Muscle of back (tissue), 13 donors: ENCODE measurements at places on chromosomes 3 and 15.

GRCh38 chr15:44296625-44297524 is 8.4 kb downstream of the GOLM2 start:
- DNase-seq = peak; percentile 25

DNA sequence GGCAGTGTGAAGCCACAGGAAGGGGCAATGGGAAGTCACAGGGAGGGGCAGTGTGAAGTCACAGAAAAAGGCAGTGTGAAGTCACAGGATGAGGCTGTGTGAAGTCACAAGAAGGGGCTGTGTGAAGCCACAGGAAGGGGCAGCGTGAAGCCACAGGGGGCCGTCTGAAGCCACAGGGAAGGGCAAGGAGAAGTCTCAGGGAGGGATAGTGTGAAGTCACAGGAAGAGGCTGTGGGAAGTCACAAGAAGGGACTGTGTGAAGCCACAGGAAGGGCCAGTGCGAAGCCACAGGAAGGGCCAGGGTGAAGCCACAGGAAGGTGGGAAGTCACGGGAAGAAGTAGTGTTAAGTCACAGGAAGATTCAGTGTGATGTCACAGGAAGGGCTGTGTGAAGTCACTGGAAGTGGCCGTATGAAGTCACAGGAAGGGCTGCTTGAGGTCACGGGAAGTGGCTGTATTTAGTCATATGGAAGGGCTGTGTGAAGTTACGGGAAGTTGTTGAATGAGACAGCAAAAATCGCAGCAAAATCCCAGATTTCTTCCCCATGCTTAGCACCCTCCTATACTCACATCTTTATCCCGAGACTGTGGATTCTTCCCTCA is 38.6 kb downstream of the GASK1A start:
- DNase-seq = no peak

DNA sequence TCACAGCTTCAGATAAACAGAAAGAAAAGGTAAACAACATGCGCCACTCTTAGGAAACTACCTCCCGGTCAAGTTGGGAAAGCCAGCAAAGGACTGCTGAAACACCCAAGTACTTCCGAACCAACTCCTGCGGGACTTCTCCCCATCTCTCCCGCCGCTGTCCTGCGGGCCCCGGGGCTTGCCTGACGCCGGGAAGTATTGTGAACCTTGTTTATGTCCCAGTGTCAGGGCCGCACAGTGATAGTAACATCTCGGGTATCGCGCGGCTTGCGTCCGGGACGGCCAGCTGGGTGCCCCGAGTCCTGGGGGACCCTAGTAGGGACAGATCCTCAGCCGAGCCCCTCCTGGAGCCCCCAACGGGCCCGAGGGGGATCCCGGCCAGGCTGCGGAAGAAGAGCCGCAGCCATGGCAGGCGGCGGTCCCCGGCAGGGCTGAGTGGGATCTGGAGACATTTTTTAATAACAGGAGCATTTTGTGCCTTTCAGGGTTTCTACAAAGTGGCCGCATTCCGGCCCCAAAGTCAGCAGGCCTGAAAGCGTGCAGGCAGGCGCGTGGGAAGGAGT is 756 bp downstream of the CLPX start:
- DNase-seq = peak; percentile 36

DNA sequence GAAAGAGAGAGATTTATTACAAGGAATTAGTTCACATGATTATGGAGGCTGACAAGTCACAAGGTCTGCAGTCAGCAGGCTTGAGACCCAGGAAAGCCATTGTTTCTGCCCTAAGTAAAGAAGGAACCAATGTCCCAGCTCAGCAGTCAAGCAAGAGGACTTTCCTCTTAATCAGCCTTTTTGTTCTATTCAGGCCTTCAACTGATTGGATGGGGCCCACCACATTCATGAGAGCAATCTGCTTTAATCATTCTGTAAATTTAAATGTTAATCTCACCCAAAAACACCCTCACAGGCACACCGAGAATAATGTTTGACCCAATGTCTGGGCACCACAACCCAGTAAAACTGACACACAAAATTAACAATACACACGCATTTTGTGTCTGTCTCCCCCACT is 64.3 kb downstream of the TRIM42 start:
- no peak for DNase-seq

GRCh38 chr15:35871282-35871681 is 325.3 kb upstream of the DPH6 start:
- no peak for DNase-seq

- no peak for DNase-seq
These were observed 29.9 kb upstream of the LDHAL6B start for GRCh38 chr15:59176653-59177316.

- no peak for DNase-seq
These were observed 31.3 kb upstream of the ST3GAL6 start for GRCh38 chr3:98731720-98732285.

- DNase-seq = no peak
These were observed 80.6 kb downstream of the MYLK start for GRCh38 chr3:123803521-123803920.

DNA sequence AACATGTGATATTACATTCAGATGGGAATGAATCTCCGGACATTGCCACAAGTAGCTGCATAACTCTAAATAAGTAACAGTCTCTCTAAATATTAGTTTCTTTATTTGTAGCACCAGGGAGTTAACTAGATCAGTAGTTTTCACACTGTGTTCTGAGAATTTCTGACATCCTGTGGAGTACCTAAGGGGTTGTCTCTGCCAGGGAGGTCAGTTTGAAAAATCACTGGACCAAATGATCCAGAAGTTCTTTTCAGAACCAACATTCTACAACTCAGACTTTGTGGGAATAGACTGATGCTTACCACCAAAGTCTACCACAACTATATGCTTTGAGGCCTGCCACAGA is 9.0 kb upstream of the ILDR1 start:
- no peak for DNase-seq

DNA sequence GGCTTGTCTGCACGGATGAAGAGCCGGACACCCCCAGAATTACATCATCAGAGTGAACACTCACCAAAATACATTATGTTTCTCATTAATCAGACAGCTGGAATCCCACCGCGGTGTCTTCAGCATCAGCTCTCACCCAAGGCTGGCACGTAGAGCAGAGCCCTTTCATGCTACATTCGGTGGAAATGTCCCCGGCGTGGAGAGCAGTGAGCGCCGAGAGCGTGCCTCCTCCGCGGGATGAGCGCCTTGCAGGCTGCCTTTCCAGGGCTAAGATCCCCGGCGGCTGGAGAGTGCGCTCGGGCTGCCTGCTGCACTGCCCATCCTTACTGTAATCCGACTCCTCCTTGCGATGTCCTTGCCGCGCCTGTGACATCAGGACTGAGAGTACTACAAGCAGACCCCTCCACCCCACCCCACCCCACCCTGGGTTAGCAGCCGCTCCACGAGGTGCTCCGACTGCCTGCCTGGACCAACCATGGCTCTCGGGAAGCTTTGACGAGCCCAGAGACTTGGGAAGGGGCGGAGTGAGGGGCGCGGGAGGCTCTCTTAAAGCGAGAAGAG is at the start of gene ZNF385D:
ZNF385D (minus strand) TSS at position 380 of the 561 bp plus-strand sequence; CDS start at position 86, 294 bp downstream.
- DNase-seq = peak; percentile 67

DNA sequence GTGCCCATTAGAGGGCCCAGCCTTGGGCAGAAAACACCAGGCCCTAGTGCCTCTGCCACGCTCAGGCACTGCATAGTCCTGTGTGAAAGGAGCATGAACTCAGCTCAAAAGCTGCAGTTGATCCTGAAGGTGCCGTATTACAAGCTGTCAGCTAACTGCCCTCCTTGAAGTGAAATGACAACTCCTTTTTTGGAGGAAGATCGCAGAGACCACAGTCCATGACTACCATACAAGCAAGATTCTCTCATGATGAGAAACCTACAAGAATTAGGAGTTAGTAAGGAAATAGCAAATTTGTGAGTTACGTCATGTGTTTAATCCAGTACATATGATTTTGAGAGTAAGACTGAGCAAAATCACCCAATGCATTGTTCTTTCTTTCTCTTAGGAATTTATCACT is 513.9 kb upstream of the NR2F2 start:
- DNase-seq = no peak

GRCh38 chr3:46378426-46378942 is 7.7 kb downstream of the CCR5 start:
- no peak for DNase-seq

- DNase-seq = no peak
These were observed 121.0 kb upstream of the PRR20G start for GRCh38 chr3:127408684-127409420.

DNA sequence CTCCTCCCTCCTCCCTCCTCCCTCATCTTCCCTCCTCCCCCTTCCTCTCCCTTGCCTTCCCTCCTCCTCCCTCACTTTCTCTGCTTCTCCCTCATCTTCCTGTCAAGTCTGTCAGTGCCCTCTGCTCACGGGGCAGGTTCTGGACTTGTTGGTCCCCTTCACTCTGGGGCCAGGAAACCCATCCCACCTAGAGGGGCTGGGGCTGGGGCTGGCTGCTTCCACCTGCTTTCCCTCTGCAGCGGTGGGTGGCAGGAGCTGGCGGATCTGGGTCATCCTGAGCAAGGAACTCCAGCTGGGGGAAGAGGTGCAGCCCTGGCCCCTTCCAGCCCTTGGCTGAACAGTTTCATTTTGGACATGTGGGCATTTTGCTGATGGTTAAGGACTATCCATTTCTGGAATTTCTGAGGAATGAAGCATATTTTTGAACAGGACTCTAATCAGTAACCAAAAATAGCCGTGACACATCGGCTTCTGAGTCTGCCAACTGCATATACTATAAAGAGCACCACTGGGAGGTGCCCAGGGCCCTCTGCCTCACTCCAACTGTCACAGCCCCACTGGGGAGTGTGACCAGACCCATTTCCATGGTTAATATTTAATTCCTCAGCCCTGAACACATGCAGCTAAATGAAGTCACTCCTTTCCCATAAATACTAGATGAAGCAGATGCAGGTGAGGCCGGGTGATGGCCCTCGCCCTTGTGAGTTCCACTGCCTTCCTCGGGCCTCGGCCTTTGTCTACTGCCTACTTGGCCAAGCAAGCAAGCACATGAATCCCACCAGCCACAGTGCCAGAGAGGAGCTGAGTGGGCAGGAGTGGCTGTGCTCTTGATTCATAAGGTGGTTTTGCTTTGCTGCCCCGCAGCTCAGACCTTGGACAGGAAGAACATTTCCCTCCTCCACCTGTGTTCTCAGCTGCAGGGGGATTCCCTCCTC is 39.8 kb downstream of the CHDH start:
- no peak for DNase-seq

DNA sequence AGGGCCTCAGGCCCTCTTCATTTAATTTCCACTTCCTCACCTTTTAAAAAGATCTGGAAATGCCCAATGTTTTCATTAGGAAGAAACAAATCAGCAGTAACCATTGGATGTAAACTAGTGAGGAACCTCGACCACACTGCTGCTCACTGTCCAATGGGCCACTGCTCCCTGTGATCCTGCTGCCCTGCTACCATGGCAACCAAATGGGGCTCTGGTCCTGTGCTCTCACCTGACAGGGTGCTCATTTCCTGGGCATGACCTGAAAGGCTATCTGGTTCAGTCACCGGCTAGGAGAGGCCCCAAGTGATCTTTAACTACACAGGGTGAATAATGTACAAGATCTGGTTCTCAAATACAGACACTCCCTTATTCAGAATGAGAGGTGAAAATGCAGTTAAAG is 54.6 kb downstream of the ARHGEF3 start:
- no peak for DNase-seq

- DNase-seq = no peak
These were observed 50.1 kb downstream of the SYN2 start for GRCh38 chr3:12054245-12054644.

DNA sequence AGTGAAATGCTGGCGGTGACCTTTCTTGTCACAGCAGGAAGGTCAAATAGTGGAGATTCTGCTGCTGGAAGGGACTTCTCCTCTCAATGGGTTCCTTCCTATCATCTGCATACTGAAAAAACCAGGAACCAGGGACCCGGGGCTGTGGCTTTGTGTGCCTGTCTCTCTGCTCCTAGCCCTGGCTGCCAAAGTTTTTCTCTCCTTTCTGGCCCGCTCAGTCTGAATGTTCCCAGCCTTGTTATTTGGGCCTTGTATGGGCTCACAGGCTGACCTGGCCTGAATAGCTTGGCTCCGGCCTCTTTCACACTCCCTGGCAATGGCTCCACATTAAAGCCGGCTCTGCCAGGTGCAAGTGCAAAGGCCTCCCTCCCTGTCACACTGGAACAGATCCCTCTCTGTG is 94.7 kb downstream of the LRIG1 start:
- DNase-seq = peak; percentile 51

DNA sequence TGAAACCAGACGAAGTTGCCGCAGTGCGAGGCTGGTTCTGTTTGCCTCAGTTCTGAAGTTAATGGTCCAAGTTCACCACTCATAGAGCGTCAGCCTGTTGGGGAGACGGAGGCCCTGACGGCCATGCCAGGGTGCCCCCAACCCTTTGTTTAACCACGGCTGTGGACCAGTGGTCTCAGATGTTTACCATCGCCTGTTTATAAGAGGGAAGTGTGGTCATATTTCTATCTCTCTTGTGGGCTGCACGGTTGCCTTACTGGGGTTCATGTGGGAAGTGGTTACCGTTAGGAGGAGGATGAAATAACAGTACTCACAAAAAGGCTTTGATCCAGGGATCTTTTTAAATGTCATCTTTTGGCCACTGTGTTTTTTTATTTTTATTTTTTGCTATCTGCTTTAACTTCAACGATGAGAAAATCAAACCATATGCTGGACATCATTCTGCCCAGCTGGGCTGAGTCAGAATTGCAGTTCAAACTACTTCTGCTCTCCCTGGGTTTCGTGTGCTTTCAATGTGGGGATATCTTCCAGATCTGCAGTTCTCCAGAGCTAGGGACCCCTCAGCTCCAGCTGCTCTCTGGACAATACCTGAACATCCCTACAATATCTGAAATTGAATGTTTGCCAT is 17.8 kb downstream of the SMAD3 start:
- no peak for DNase-seq

- DNase-seq = no peak
These were observed 11.6 kb upstream of the CILP start for GRCh38 chr15:65222891-65223290.

- DNase-seq = no peak
These were observed 107.2 kb upstream of the RASGRP1 start for GRCh38 chr15:38671675-38672254.
